Activated naive CD8-positive, alpha-beta T cell treated with anti-CD3 and anti-CD28 coated beads, Interleukin-2, amount 10 ng/mL, durations not matched to agents 7 days and 5 days (primary cell): ENCODE measurements at places on chromosomes 7 and 10. TPM values are rescaled to one million over a fixed set of nuclear protein-coding genes. Genes with fewer than 3 reads are reported as not detected.

- no peak for DNase-seq
- H3K36me3 ChIP-seq, result no peaks in the 10 kb centered on the region
- H3K4me3 ChIP-seq, result no peak overlapping the region
- H3K27me3 ChIP-seq, result peaks cover 18% of the 10 kb centered on the region
Measured at GRCh38 chr7:39924122-39924521, 25.9 kb upstream of the CDK13 start.

GRCh38 chr7:70595370-70595754 lies 536.6 kb upstream of the GALNT17 start:
- peaks cover 55% of the 10 kb centered on the region for H3K27me3 ChIP-seq
- H3K27ac ChIP-seq, result no peak overlapping the region
- DNase-seq, result no peak
- peak overlapping the region; percentile 47 for H3K4me3 ChIP-seq
- peaks cover 4% of the 10 kb centered on the region for H3K4me1 ChIP-seq
- H3K36me3 ChIP-seq, result no peaks in the 10 kb centered on the region

DNA sequence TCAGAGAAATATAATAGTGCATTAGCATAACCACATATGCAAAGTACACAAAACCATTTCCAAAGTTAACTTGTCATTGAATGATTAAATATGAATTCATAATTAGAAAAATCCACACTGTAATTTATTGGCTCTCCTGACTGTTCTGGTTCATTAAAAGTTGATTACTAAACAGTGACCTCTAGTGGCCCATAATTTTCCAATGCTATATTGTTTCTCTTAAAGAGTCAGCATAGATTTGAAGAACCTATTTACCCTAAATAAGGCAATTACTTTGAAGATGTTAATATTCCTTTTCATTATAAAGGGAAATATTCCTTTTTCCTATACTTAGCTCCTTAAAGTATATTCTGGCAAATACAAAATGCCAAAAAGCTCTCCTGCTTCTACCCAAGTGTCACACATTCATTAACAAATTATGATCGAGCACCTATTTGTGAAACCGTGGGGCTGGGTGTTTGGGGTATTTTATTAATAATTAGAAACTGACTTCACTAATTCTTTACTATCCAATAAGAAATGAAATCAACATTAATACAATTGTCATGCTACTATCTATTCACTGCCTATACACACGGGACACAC lies 86.2 kb downstream of the HIBADH start:
- no peak overlapping the region for H3K4me3 ChIP-seq
- no peaks in the 10 kb centered on the region for H3K4me1 ChIP-seq
- no peak overlapping the region for H3K27ac ChIP-seq
- no peaks in the 10 kb centered on the region for H3K36me3 ChIP-seq
- no peaks in the 10 kb centered on the region for H3K27me3 ChIP-seq

- no peak overlapping the region for H3K27ac ChIP-seq
- DNase-seq, result no peak
- H3K27me3 ChIP-seq, result no peaks in the 10 kb centered on the region
- no peaks in the 10 kb centered on the region for H3K4me1 ChIP-seq
- no peaks in the 10 kb centered on the region for H3K36me3 ChIP-seq
Measured at GRCh38 chr7:136492366-136492765, 376.1 kb upstream of the CHRM2 start.

- no peak overlapping the region for H3K27ac ChIP-seq
- no peaks in the 10 kb centered on the region for H3K4me1 ChIP-seq
- H3K27me3 ChIP-seq, result peaks cover 3% of the 10 kb centered on the region
- DNase-seq, result no peak
Measured at GRCh38 chr7:47893238-47893637, 55.0 kb downstream of the PKD1L1 start.

GRCh38 chr7:3336042-3336665 lies 35.1 kb downstream of the SDK1 start:
- no peak for DNase-seq
- no peaks in the 10 kb centered on the region for H3K36me3 ChIP-seq
- no peaks in the 10 kb centered on the region for H3K4me1 ChIP-seq
- H3K27ac ChIP-seq, result no peak overlapping the region
- no peak overlapping the region for H3K4me3 ChIP-seq

- DNase-seq, result no peak
- H3K27me3 ChIP-seq, result peaks cover 2% of the 10 kb centered on the region
- no peaks in the 10 kb centered on the region for H3K36me3 ChIP-seq
- H3K27ac ChIP-seq, result no peak overlapping the region
Measured at GRCh38 chr7:2860627-2861133, 16.6 kb upstream of the GNA12 start.

Gene SLIT1
- 0.37 TPM for total RNA-seq

Gene GIMAP6
- 124 TPM for total RNA-seq

Gene DNAH11
- 0.25 TPM for total RNA-seq

Gene ZNF503
- 0.23 TPM for total RNA-seq

Gene HABP2
- not detected for total RNA-seq

Gene RBP3
- total RNA-seq, result not detected

Gene LIPK
- not detected for total RNA-seq

Gene TMEM236
- total RNA-seq, result 0.11 TPM
